Cardiac atrium fibroblast (primary cell): ENCODE measurements at places on chromosomes 5 and 9. TPM values are rescaled to one million over a fixed set of nuclear protein-coding genes. Genes with fewer than 3 reads are reported as not detected.

CCL19 gene
- not detected in 2 replicates for total RNA-seq

FOXI1 gene
- not detected in 2 replicates for total RNA-seq

SLC6A7 gene
- not detected in 2 replicates for total RNA-seq

COL23A1 gene
- 1.3 TPM in 1 of 2 replicates, not detected in the other for total RNA-seq

SAPCD2 gene
- 0.18 and 2.6 TPM in 2 replicates for total RNA-seq

GABRP gene
- total RNA-seq: not detected in 2 replicates

TRIO gene
- 31.2 and 59.8 TPM in 2 replicates for total RNA-seq

FBXW2 gene
- 13.7 and 30.1 TPM in 2 replicates for total RNA-seq

ZNF454 gene
- 1.1 and 1.9 TPM in 2 replicates for total RNA-seq

GABRA1 gene
- not detected in 2 replicates for total RNA-seq

GHR gene
- total RNA-seq: 4.0 and 5.2 TPM in 2 replicates
